ENCODE measurements at places on chromosomes 1 and 21.

GRCh38 chr1:80064524-80064923, 1058.0 kb upstream of the ADGRL4 start:
- DNase-seq, result no peak

- peak; percentile 73 for DNase-seq
Measured at GRCh38 chr1:13699936-13700520, at the start of gene PRDM2. Gene PRDM2 (plus strand): TSS chr1:13700188. CDS start chr1:13715606, 15,418 bp downstream.

DNA sequence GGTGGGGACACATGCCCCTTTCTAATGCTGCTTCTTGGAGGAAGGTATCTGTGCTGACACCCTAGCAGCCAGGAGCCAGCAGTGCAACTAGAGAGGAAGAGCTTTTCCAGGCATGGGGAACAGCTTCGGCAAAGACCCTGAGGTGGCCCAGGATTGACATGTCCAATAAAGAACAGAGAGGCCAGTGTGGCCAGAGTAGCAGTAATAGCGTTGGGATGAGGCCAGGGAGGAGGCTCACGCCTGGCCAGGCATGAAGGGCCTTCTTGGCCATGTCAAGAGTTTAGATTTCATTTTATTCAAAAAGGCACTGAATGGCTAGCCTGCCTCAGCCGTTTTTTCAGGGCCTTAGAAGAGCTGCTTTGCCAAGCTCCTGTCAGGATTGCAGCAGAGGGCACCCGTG, 16.3 kb upstream of the ADAMTSL4 start:
- no peak for DNase-seq

- DNase-seq, result no peak
Measured at GRCh38 chr1:172324086-172324485, 96.4 kb upstream of the C1orf105 start.

DNA sequence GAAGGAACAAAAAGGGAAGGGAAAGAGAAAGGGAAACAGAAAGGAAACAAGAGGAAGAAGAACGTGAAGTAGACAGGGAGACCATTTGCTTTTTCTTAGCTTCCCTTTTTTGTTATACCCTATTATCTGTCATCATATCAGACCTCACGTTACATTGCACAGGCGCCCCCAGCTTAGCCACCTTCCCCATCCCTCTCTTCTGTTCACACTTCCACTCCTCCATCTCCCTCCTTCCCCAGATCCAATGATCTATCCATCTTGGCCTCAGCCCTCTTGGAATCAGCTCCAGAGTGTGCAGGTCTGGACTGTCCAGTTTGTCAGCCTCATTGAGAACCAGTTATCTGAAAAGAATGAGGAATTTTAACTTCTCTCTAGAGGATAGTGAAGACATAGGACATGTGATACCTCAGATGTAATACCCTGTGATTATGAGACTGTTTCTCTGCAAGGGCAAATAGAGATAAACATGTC, 101.1 kb upstream of the ERRFI1 start:
- no peak for DNase-seq

GRCh38 chr1:56803561-56804156, 15.5 kb downstream of the FYB2 start:
- DNase-seq, result no peak

DNA sequence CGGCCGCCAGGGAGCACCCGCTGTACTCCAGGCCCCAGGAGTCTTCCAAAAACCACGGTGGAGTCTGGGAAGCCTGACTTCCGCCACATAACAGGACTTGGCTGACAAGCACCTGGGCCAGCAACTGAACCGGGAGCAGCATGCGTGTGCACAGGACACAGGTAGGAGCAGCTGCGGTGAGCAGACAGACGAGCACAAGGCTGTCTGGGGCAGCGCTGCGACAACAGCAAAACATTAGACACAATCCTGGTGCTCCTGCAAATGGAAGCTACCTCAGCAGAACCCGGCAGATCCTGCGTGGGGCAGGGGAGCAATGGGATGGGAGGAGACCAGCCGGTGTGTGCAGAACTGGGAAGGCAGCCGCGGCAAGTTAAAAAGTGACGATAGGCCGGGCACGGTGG, 80.4 kb downstream of the NPHP4 start:
- DNase-seq, result no peak

DNA sequence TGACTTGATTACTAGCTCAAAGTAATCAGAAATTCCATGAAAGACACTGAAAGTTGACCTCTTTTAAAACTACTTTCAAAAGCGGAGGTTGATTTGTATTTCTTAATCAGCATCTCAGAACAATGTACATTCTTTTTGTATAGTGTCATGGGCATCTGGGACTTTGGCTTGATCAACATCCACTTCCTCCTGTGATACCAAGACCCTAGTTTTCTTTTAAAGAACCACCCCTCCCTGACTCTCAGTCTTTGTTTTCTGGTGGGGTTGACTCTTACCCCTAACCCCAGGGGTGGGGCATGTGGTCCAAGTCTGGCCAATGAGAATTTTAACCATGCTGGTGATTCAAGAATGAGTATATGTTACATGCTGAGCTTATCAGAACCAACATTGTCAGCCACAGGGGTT, 21.7 kb upstream of the IRF2BP2 start:
- no peak for DNase-seq

GRCh38 chr1:88581703-88582102, 102.4 kb upstream of the PKN2 start:
- DNase-seq, result no peak

DNA sequence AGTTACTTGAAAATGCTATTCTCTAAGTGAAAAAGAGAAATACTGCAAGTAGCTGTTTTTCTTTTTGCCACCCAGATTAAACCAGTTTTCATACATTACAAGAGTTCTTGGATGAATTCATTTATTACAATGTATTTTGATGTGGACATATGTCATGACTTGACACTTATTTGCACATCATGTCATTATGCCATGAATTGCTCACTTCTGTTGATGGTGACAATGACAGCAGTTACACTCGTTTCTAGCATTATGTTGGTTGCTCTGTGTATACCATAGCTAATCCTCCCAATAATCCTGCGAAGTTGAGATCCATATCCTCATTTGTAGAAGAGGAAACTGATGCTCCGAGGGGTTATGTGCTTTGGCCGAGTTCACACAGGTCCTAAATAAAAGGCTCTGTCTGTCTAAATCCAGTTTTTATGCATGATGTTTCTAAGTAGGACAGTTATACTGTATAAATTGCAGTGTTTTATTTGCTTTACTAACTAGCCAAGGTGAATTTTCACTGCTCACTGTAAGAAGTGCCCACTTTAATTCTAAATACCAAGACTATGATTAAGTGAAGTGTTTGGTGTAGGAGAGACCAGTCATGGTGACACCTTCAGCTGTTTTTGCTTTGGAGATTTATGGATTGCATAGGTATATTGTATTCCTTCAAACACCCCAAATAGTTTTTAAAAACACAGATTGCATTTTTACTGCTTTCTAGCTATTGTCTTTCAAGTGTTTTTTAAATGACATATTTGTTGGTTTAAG, 56.7 kb downstream of the PRDM2 start:
- no peak for DNase-seq

DNA sequence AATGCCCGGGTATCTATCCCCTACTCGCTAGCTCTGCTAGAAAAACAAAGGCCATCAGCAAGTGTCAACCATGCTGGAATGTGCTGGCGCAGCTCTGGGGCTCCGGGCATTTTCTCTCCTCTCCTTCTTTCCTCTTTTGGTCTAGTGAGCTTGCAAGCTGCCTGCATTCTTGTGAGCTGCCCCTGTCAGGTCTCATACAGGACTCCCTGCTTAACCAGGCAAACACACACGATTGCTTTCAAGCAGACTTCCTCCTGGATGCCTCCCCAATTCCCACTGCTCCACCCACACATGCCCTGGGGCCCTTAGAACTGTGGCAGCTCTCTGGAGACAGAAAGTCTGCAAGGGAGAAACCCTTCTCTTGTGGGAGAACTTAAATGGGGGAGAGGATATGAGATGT, 35.7 kb upstream of the SUCO start:
- no peak for DNase-seq

DNA sequence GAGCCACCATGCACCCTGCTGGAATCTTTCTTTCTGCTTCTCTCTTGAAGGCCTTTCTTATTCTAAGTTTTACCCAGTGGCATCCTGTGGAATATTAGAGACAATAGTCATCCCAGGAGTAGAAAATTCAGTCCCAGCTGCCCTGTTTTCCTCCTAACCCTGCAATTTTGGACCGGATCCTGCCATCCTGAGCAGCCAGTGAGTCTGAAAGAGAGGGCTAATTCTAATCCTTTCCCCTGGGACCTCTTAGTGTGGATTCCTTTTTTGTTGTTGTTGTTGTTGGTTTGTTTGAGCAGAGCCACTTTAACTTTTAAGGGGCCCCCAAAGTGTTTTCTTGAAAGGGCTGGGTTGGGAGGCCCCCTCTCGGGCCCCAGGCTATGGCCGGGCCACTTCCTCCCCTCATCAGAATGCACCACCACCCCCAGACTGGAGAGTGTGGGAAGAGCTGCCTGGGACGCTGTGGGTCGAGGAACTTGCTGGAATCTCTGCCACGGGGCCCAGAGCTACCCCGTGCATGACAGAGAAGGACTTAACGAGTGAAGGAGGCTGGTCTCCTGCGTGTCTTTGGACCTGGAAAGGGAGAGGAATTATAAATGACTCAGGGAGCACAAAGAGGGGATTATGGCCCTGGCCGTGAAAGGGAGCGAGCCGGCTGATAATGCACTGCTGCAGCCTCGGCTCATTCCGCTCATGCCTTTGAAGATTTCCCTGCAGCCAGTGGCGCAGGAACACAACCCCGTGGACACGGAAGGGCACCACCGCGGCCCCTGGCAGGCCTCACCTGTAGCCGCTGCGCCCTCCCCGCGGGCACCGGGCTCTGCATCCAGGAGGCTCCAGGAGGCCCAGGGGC, 81.0 kb upstream of the AKT3 start:
- DNase-seq, result no peak

DNA sequence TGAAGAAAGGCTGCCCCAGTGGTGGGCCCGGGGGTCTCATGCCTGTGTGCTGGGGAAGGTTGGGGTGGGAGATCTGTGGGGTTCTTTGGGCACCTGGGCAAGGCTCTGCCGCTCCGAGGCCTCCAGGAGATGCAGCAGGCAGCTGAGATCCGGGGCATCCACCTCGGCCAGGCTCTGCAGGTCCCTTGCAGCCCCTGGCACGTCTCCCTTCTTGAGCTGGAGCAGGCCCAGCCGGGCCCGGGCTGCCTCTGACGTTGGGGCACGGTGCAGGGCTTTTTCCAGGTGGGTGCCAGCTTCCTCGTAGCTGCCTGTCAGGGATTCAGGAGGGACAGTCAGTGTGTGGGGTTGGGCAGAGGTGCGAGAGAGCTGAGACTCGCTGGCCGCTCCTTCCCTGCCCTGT, 11.4 kb upstream of the MMEL1 start:
- DNase-seq, result no peak

- no peak for DNase-seq
Measured at GRCh38 chr1:203480084-203480483, 4.5 kb downstream of the PRELP start.

DNA sequence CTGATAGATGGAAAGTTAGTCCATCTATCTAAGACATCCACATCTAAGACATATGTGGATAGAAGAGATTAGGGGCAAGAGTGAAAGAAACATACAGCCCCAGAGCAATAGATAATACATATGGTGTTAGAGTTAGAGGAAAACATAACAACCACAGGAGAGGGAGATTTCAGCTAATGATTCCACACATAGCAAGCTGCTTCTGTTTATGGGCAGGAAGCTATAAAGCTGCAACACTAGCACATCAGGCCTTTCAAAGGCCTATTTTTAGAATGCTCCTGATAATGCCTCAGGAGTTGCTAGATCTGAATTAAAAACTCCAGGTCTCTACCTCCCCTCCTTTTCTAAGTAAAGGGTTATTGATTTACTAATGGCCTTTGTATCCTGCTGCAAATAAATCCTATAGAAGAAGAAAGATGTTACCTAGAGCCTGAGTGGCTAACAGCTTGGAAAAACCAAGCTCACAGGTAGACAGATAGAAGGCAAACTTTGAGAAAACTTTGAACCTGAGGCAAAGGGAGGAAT, 36.1 kb downstream of the BRINP2 start:
- no peak for DNase-seq

DNA sequence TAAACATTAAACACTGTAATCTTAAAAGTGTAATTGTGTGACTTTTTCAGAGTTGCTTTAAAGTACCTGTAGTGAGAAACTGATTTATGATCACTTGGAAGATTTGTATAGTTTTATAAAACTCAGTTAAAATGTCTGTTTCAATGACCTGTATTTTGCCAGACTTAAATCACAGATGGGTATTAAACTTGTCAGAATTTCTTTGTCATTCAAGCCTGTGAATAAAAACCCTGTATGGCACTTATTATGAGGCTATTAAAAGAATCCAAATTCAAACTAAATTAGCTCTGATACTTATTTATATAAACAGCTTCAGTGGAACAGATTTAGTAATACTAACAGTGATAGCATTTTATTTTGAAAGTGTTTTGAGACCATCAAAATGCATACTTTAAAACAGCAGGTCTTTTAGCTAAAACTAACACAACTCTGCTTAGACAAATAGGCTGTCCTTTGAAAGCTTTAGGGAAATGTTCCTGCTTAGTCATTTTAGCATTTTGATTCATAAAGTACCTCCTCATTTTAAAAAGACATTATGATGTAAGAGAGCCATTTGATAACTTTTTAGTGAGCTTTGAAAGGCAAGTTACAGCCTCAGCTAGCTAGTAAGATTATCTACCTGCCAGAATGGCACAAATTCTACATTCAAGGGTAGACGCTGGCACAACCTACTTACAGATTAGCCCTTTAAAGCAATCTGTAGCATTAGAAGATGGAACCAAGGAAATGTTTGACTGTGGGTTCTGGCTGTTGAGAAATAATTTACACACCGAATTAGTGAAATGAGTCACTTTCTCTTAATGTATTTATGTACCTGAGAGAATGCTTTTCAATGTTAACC, 9.4 kb downstream of the SOD1 start:
- DNase-seq, result no peak

DNA sequence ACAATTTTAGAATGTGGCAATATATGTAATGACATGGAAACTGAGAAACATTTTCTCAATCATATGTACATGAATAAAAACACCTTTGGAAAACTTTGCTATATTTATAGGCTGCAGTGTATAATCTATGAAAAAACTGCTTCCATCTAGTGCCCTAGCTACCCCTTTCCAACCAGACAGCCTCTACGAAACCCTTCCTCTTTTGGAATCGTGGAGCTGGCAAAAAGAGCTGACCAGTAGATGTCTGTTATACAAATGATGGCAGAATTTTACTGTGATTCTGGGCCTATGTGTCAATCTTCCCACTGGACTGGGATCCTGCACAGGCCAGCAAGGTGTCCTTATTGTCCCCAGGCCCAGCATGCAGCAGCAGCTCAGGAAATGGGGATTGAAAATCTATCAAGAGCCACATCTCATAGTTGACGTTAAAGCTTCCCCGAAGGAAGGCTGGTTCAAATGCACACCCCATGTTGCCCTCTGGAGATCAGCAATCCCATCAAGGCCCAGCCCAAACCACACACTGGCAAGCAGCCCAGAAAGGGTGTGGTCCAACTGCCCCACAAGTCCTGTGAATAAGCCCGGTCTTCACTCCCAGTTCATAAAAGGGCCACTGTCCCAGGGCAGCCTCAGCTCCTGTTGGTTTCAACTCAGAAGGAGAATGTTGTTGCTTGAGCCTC, 8.8 kb upstream of the FAM20B start:
- DNase-seq, result peak; percentile 95

GRCh38 chr21:46157987-46158451, 2.6 kb upstream of the FTCD start:
- DNase-seq, result peak; percentile 17

All from femur (tissue), 1 donor.